CD8-positive, alpha-beta memory T cell (primary cell): ENCODE measurements at places on chromosomes 7 and 10. TPM values are rescaled to one million over a fixed set of nuclear protein-coding genes. Genes with fewer than 3 reads are reported as not detected.

The WDR86 gene
- polyA plus RNA-seq: 10.4 TPM

The PTN gene
- not detected for polyA plus RNA-seq

The CD36 gene
- not detected for polyA plus RNA-seq

DNA sequence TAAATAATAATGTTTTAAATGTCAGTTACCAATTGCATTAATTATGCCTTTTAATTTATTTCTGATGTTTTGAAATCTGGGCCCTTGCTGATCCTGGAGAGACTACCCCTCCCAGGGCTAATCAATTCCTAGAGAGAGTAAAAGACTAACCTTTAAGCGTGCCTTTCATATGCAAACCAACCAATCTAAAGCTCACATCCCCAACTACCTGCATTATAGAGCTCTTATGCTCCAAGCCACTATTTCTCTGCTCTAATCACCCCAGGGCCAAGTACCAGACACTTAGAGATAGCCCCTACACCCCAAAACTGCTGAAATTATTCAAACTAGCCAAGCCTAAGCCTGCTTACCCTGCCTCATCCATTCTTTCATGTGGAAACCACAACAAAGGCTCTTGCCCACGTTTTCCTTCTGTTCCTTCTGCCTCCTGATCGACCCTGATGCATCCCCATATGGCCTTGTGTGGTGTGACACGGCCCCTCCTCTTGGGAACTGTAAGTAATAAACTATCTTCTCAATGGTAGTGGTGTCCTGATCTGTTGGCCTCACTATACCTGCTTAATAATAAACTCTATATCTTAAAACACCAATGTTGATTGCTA is 97.7 kb downstream of the HIBADH start:
- no peaks in the 10 kb centered on the region for H3K27me3 ChIP-seq
- H3K4me1 ChIP-seq: no peaks in the 10 kb centered on the region
- no peak for DNase-seq
- H3K4me3 ChIP-seq: no peak overlapping the region

DNA sequence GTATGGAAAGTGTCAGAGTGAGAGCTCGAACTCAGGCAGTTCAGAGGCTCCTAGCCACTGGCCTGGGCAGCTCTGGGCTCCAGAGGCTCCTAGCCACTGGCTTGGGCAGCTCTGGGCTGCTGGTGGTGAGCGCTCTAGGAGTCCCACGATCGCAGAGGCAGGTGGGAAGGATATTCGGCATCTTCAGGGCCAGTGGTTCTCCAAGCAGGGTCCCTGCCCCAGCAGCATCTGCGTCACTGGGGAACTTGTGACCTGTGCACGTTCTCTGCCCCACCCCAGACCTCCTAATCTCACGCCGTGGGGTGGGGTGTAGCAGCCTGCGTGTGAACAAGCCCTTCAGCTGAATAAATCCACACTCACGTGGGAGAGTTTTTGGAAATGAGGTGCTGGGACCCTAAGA is 25.2 kb upstream of the BTBD16 start:
- no peaks in the 10 kb centered on the region for H3K4me1 ChIP-seq
- H3K27ac ChIP-seq: no peak overlapping the region
- H3K4me3 ChIP-seq: no peak overlapping the region
- no peaks in the 10 kb centered on the region for H3K27me3 ChIP-seq
- no peak for DNase-seq
